Panc1 (cell line): ENCODE measurements at places on chromosomes 2 and 18. TPM values are rescaled to one million over a fixed set of nuclear protein-coding genes. Genes with fewer than 3 reads are reported as not detected.

The HRH4 gene
- total RNA-seq, result not detected

The PDE1A gene
- total RNA-seq, result 0.08 TPM

The NEB gene
- total RNA-seq, result 0.10 TPM

The ATL2 gene
- total RNA-seq, result 78.7 TPM

The ZNF513 gene
- 25.3 TPM for total RNA-seq

The CLEC4F gene
- not detected for total RNA-seq

The C2orf81 gene
- 3.9 TPM for total RNA-seq

The STPG4 gene
- total RNA-seq, result 0.36 TPM

DNA sequence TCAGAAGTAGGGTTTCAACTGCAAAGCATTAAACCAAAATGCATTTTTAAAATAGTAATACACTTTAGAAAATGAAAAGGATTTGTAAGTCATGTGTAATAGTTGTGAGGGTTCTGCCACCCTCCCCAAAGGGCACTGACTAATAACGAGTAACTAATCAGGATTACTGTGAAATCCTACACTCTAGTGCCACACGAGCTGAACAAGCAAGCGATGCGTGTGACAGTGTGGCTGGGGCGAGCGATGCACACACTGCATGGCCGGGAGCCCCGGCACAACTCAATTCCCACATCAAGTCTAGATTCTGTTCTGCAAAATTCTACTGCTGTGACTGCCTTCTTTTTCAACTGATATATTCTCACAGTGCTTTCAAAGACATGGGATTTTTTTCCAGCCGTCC lies 156.4 kb downstream of the SEPTIN10 start:
- no peak overlapping the region for H3K27ac ChIP-seq
- H3K27me3 ChIP-seq, result no peaks in the 10 kb centered on the region
- no peaks in the 10 kb centered on the region for H3K4me1 ChIP-seq
- H3K4me3 ChIP-seq, result no peak overlapping the region

- DNase-seq, result no peak
- no peaks in the 10 kb centered on the region for H3K27me3 ChIP-seq
- peaks cover 7% of the 10 kb centered on the region for H3K4me1 ChIP-seq
- H3K4me3 ChIP-seq, result no peak overlapping the region
- no peaks in the 10 kb centered on the region; the same call in 1 of the 2 replicates for H3K36me3 ChIP-seq
- no peak overlapping the region for H3K27ac ChIP-seq
Observed at GRCh38 chr2:128315829-128316776, 2.6 kb downstream of the HS6ST1 start.

- no peaks in the 10 kb centered on the region for H3K36me3 ChIP-seq
- H3K27ac ChIP-seq, result no peak overlapping the region
- no peaks in the 10 kb centered on the region for H3K27me3 ChIP-seq
- no peak for DNase-seq
- no peak overlapping the region for H3K4me3 ChIP-seq
Observed at GRCh38 chr2:951224-952006, 766 bp downstream of the SNTG2 start.

- no peaks in the 10 kb centered on the region for H3K36me3 ChIP-seq
- no peak for DNase-seq
- no peak overlapping the region for H3K4me3 ChIP-seq
- H3K27me3 ChIP-seq, result no peaks in the 10 kb centered on the region
Observed at GRCh38 chr18:23718243-23718720, 29.0 kb downstream of the LAMA3 start.

DNA sequence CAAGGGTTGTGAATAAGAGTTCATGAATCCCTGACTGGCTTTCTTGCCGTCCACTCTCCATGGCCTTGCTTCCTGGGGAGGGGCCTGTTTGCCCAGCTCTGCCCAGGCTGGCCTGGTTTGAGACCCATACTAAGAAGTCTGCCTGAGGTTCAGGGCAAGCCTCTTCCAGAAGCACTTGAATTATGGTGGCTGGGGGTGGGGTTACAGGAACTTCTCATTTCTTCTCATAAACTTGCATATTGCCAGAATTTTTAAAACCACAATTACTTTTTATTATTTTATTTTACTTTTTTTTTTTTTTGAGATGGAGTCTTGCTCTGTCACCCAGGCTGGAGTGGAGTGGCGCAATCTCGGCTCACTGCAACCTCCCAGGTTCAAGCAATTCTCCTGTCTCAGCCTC lies 42.0 kb downstream of the GORASP2 start:
- DNase-seq, result no peak
- H3K36me3 ChIP-seq, result peaks cover 9% of the 10 kb centered on the region
- no peaks in the 10 kb centered on the region for H3K27me3 ChIP-seq
- no peak overlapping the region for H3K4me3 ChIP-seq
- H3K4me1 ChIP-seq, result peaks cover 15% of the 10 kb centered on the region

GRCh38 chr2:228541789-228542188 lies 360.3 kb upstream of the SPHKAP start:
- H3K4me1 ChIP-seq, result no peaks in the 10 kb centered on the region
- H3K27ac ChIP-seq, result no peak overlapping the region
- DNase-seq, result no peak
- no peaks in the 10 kb centered on the region for H3K27me3 ChIP-seq
- no peaks in the 10 kb centered on the region; the same call in 1 of the 2 replicates for H3K36me3 ChIP-seq

GRCh38 chr2:27992787-27993401 lies 102.4 kb downstream of the BABAM2 start:
- no peak for DNase-seq
- H3K4me3 ChIP-seq, result no peak overlapping the region
- no peak overlapping the region for H3K27ac ChIP-seq
- H3K36me3 ChIP-seq, result no peaks in the 10 kb centered on the region
- H3K27me3 ChIP-seq, result no peaks in the 10 kb centered on the region
- H3K4me1 ChIP-seq, result no peaks in the 10 kb centered on the region

GRCh38 chr2:16169381-16169960 lies 229.1 kb downstream of the MYCN start:
- no peak for DNase-seq
- no peaks in the 10 kb centered on the region for H3K27me3 ChIP-seq
- no peaks in the 10 kb centered on the region for H3K4me1 ChIP-seq
- H3K4me3 ChIP-seq, result no peak overlapping the region
- H3K27ac ChIP-seq, result no peak overlapping the region
- H3K36me3 ChIP-seq, result no peaks in the 10 kb centered on the region

GRCh38 chr2:218264773-218265561 lies 4.2 kb downstream of the GPBAR1 start:
- H3K36me3 ChIP-seq, result peaks cover 10% of the 10 kb centered on the region
- no peak overlapping the region for H3K4me3 ChIP-seq
- no peak for DNase-seq
- H3K27ac ChIP-seq, result no peak overlapping the region
- peaks cover 8% of the 10 kb centered on the region; the same call in 1 of the 2 replicates for H3K4me1 ChIP-seq
- no peaks in the 10 kb centered on the region for H3K27me3 ChIP-seq

DNA sequence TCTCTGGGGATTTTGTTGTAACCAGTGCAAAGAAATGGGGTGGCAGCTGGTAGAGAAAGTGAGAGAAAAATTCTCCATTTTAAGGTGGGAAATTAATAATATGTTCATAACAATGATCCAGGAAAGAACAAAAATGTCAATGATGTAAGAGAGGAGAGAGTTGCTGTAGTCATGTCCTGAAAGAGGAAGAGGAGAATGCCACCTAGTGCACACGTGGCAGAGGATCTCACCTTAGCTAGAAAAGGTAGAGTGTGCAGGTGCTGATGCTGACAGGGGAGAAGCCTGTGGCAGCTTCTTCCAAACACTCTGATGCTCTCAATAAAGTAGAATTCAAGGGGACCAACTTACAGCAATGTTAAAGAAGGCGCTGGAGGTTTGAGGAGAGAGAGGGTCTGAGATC lies 282.9 kb upstream of the PKDCC start:
- no peak overlapping the region for H3K4me3 ChIP-seq
- H3K27me3 ChIP-seq, result peaks cover 7% of the 10 kb centered on the region
- H3K27ac ChIP-seq, result no peak overlapping the region
- no peaks in the 10 kb centered on the region for H3K4me1 ChIP-seq
- no peak for DNase-seq
- H3K36me3 ChIP-seq, result no peaks in the 10 kb centered on the region

DNA sequence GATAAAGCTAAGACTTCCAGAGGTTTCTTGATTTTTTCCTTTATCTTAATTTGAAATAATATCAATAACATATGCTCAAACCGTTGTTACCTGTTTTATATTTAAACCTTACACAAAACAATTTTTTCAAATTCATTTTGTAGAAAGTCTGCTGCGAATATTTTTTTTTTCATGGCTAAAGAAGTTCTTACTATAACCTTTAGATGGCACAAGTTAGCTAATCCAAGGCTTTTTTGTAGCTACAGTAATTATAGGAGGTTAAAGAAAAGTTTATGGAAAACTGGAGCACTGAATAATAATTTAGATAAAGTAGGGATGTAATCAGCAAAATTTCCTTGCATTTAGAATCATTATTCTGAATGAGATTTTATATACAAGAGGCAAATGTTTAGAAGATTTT lies 78.0 kb upstream of the PNPT1 start:
- DNase-seq, result peak; percentile 25
- H3K4me1 ChIP-seq, result no peaks in the 10 kb centered on the region
- H3K27ac ChIP-seq, result no peak overlapping the region
- H3K36me3 ChIP-seq, result no peaks in the 10 kb centered on the region

DNA sequence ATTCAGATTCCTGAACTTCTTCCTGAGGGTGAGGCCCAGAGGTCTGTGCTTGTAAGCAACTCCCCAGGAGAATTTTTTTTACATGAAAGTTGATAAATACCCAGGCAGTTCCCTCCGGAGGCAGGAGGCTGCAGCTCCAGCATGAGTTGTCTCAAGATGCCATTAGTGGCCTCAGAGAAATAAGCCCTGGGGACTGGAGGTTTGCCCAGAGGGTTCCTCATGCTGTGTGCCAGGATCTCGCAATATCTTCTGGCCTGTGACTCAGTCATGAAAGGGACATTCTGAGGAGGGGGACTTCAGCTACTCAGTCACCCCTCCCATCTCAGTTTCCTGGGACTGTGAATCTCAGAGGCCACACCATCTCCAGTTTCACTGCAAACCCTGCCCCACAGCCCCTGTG lies 49.9 kb downstream of the LYPD1 start:
- H3K27ac ChIP-seq, result no peak overlapping the region
- DNase-seq, result no peak
- no peaks in the 10 kb centered on the region for H3K36me3 ChIP-seq
- H3K4me3 ChIP-seq, result no peak overlapping the region
- no peaks in the 10 kb centered on the region for H3K4me1 ChIP-seq
- no peaks in the 10 kb centered on the region for H3K27me3 ChIP-seq

GRCh38 chr2:220450846-220451245 lies 823.4 kb downstream of the SLC4A3 start:
- H3K27ac ChIP-seq, result no peak overlapping the region
- H3K4me3 ChIP-seq, result no peak overlapping the region
- no peak for DNase-seq
- H3K4me1 ChIP-seq, result no peaks in the 10 kb centered on the region

- H3K4me1 ChIP-seq, result no peaks in the 10 kb centered on the region
- no peak overlapping the region for H3K4me3 ChIP-seq
- peak; percentile 56 for DNase-seq
- H3K27me3 ChIP-seq, result no peaks in the 10 kb centered on the region
Observed at GRCh38 chr2:238370823-238371372, 50.6 kb downstream of the TRAF3IP1 start.

GRCh38 chr2:222919841-222920526 lies 59.1 kb downstream of the ACSL3 start:
- no peak for DNase-seq
- no peaks in the 10 kb centered on the region for H3K27me3 ChIP-seq

DNA sequence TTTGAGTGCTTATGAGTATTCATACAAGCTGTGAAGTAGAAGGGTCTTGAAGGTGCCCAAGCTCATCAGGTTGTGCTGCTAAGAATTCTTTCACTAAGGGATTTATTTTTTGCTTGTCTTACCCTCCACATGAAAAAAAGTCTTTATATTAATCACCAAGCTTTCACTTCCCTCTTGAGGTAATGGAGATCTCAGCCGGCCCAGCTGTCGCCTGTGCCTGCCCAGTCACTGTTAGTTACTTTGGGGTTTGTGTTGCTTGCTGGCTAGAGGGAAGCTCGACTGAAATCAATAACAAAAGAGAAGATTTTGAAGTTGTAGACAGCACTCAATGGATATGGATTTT lies 21.9 kb downstream of the MC2R start:
- H3K4me3 ChIP-seq, result no peak overlapping the region
- H3K4me1 ChIP-seq, result no peaks in the 10 kb centered on the region
- H3K36me3 ChIP-seq, result no peaks in the 10 kb centered on the region
- H3K27ac ChIP-seq, result no peak overlapping the region
- no peaks in the 10 kb centered on the region for H3K27me3 ChIP-seq

- H3K4me3 ChIP-seq, result no peak overlapping the region
- H3K4me1 ChIP-seq, result no peaks in the 10 kb centered on the region
- no peaks in the 10 kb centered on the region for H3K36me3 ChIP-seq
- no peaks in the 10 kb centered on the region for H3K27me3 ChIP-seq
Observed at GRCh38 chr2:178829981-178830380, 22.8 kb upstream of the TTN start.

- no peaks in the 10 kb centered on the region for H3K36me3 ChIP-seq
- H3K27me3 ChIP-seq, result peaks cover 7% of the 10 kb centered on the region
- no peak overlapping the region for H3K4me3 ChIP-seq
- no peak overlapping the region for H3K27ac ChIP-seq
Observed at GRCh38 chr2:119116411-119117295, 41.9 kb downstream of the C1QL2 start.

DNA sequence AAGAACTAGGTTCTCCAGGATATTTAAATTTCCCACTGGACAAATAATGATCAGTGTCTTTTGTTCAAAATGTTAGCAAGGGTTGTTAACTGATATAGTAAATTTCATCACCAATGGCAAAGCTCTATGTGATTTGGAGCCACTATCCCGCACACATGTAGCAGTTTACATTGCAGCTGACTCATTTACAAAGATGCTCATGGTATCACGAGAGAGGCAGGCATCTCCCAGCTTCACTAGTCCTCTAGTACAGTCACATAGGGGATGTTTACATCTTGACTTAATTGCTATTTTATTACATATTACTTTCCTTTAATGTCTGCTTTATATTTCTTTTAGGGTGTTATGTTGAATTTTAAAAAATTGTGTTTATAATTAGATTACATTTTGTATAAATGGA lies 30.7 kb downstream of the KCNE4 start:
- no peaks in the 10 kb centered on the region for H3K36me3 ChIP-seq
- no peak overlapping the region for H3K4me3 ChIP-seq
- DNase-seq, result no peak
- H3K27ac ChIP-seq, result no peak overlapping the region

DNA sequence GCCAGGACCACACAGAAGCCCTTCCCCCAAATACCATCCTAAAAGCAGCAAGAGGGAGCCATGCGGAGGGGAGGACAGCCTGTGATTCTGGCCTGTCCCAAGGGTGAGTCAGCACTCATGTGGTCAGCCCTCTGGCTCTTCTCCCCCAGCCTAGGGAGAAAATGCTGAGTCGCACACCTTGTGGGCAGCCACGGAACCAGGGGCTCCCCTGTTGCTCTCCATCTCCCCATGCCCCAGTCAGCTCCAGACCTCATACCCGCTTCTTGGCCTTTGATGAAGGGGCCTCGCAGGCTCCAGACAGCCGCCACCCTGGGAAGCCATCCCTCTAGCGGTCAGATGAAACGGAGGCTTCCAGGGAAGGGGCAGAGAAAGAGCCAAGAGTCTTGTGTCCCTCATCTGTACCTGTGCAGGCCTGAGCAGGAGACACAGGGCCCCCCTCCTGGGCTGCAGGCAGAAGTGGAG lies 181.3 kb upstream of the SIX2 start:
- H3K27ac ChIP-seq, result no peak overlapping the region
- DNase-seq, result no peak
- H3K4me1 ChIP-seq, result no peaks in the 10 kb centered on the region
- H3K36me3 ChIP-seq, result no peaks in the 10 kb centered on the region
